Heart left ventricle (tissue), 16 donors: ENCODE measurements at places on chromosomes 5 and 9. TPM values are rescaled to one million over a fixed set of nuclear protein-coding genes. Genes with fewer than 3 reads are reported as not detected.

SLCO4C1 gene
- polyA plus RNA-seq: 0.01 TPM

SPINK7 gene
- not detected for polyA plus RNA-seq

DNA sequence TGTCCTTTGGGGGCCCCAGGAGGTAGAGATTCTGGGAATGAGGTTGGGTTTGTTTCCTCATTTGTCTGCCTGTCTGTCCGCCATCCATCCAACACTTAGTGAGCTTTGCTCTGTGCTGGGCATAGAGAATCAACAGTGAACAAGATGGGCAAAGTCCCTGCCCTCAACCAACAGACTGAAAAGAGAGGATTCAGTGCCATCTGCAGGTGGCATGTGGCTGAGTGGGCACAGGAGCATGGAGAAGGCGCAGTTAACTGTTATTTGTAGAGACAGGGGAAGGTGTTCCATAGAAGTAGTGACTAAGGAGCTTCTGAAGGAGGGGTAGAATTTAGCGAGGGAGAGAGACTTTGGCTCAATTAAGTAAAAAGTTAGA lies 23.1 kb downstream of the POLR1E start:
- H3K27ac ChIP-seq: no peak overlapping the region
- DNase-seq: no peak
- H3K4me3 ChIP-seq: no peak overlapping the region
- H3K36me3 ChIP-seq: peaks cover 63% of the 10 kb centered on the region
- H3K4me1 ChIP-seq: no peaks in the 10 kb centered on the region

KIF12 gene
- polyA plus RNA-seq: 0.08 TPM

GRCh38 chr9:98992885-98993569 lies 49.3 kb downstream of the COL15A1 start:
- no peak overlapping the region for H3K4me3 ChIP-seq
- no peaks in the 10 kb centered on the region for H3K36me3 ChIP-seq
- H3K4me1 ChIP-seq: peaks cover 62% of the 10 kb centered on the region
- DNase-seq: no peak
- H3K27me3 ChIP-seq: no peaks in the 10 kb centered on the region

DNA sequence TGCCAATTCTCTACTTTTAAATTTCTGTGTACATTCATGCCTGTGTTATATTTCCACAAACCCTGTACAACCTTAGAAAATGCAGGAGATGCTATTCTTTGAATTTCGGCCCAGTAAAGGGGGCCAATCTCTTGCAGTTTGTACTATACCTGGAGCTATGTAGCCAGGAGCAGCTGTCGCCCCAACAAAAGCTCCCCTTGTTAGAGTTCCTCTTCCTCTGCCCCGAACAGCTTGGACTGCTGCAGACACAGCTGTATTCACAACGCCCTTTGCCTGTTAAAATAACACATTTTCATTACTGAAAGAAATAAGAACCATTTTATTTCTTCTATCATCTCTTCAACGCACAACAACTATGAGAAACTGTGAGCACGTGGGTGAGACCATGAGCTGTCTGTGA lies 99.2 kb downstream of the GPR21 start:
- H3K4me1 ChIP-seq: no peaks in the 10 kb centered on the region
- H3K27me3 ChIP-seq: no peaks in the 10 kb centered on the region
- DNase-seq: no peak

- H3K27me3 ChIP-seq: no peaks in the 10 kb centered on the region
- H3K27ac ChIP-seq: no peak overlapping the region
- H3K4me1 ChIP-seq: no peaks in the 10 kb centered on the region
Observed at GRCh38 chr5:78221964-78222451, 72.5 kb downstream of the AP3B1 start.

GRCh38 chr5:78362220-78362619 lies 1.8 kb downstream of the SCAMP1 start:
- no peak overlapping the region for H3K4me3 ChIP-seq
- peaks cover 1% of the 10 kb centered on the region for H3K36me3 ChIP-seq
- DNase-seq: no peak
- H3K4me1 ChIP-seq: peaks cover 15% of the 10 kb centered on the region
- H3K27ac ChIP-seq: no peak overlapping the region

- peak overlapping the region; percentile 17 for H3K27ac ChIP-seq
- peaks cover 41% of the 10 kb centered on the region for H3K4me1 ChIP-seq
- no peaks in the 10 kb centered on the region for H3K36me3 ChIP-seq
- H3K4me3 ChIP-seq: no peak overlapping the region
Observed at GRCh38 chr5:32277798-32278197, 34.9 kb downstream of the MTMR12 start.

PROB1 gene
- polyA plus RNA-seq: 34.3 TPM

DNA sequence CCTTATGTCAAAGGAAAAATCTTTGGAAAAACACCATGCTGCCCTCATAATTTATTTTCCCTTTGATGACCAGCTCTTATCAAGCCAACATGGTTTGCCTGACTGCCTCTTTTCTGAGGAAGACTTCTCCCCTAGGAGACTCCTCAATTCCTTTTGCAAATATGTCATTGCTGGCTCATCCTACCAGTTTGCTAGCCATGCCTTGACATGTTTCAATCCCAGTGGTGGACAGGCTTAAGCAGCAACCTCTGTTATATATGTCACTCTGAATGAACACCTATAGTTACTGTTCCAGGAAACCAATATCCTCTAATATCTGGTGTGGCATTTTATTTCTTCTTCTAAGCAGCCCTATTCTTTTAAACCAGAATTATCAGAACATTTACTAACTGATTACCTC lies 615.8 kb downstream of the HTR1A start:
- H3K4me3 ChIP-seq: no peak overlapping the region
- no peaks in the 10 kb centered on the region for H3K27me3 ChIP-seq
- no peaks in the 10 kb centered on the region for H3K36me3 ChIP-seq
- DNase-seq: no peak
- no peak overlapping the region for H3K27ac ChIP-seq
- no peaks in the 10 kb centered on the region for H3K4me1 ChIP-seq
